Activated naive CD8-positive, alpha-beta T cell treated with anti-CD3 and anti-CD28 coated beads, Interleukin-2, amount 50 U/mL, for 16 hours (primary cell): ENCODE measurements at places on chromosomes 5 and 9.

- DNase-seq: no peak
These were observed 84.4 kb downstream of the RAPGEF6 start for GRCh38 chr5:131550606-131551005.

- no peak for DNase-seq
These were observed 15.3 kb downstream of the LHX3 start for GRCh38 chr9:136189394-136190236.

DNA sequence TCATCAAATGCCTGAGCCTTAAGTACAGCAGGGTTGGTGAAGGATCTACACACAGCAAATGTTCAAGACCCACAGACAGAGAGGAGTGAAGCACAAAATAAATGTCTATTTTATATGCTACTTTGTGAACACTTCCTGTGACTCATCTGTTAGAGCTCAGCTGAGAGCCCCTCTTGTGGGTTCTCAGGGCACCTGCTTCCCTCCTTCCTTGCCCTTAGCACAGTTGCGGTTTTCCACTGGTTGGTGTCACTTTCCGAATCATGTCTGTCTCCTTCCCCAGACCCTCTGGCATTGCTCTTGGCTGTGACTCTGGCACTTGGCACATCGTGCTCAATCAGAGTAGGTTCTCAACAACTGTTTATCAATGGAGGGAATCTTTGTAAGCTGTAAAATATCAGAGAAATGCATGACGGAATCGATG lies 128.5 kb upstream of the STC2 start:
- no peak for DNase-seq

DNA sequence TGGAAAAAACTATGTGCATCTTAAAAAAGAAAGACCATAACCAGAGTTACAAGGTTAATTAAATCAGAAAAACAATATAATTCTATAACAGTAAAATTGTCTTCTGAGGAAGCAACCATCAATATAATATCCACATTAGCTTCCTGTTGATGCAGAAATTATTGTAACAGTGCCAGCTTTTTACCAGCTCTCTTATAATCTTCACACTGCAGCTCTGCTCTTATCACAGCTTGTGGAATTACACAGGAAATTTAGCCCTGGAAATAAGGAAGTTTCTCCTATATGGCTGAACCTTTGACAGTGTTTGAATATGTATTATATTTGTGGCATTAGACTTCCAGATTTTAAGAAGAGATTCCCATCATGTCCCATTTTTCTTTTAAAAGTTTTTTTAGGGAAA lies 49.1 kb upstream of the TEK start:
- DNase-seq: no peak

DNA sequence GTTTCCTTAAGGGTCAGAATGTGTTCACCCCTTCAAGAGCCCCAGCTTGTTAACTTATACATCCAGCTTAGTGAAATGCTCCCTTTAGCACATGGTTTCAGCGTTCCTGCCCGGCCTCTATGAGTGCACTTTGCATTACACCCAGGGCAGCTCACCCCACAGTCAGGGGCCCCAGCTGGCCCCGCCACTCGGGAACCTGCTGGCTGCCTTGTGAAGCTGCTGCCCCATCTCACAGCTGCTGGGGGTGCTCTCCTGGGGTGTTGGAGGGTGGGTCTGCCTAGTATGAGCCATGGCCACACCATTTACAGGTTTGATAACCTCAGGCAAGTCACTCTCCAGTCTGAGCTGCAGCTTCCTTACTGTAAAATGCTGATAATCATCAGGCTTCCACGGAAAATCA lies 32.2 kb downstream of the HRH2 start:
- no peak for DNase-seq

- DNase-seq: no peak
These were observed 87.0 kb downstream of the RXRA start for GRCh38 chr9:134413112-134413715.

- no peak for DNase-seq
These were observed 18.9 kb downstream of the ZNF169 start for GRCh38 chr9:94277885-94278536.

GRCh38 chr9:72919246-72919945 lies 33.5 kb downstream of the ALDH1A1 start:
- no peak for DNase-seq

DNA sequence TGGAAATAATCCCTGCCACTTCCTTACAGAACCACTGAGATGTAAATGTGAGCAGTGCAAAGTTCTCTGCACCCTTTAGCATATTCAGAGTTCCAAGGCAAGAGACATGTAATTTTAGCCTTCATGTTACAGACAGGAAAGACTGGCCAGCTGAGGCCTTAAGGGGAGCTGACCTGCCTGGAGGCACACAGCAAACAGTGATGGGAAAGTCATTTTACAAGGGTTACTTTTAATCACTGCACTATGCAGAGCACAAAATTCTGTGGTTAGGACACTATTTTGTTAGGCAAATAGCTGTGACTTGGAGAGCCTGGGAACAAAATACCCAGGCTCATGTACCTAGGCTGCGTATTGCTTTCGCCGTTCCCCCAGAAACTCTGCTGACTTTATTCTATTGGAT lies 30.2 kb upstream of the TNIP1 start:
- DNase-seq: no peak

- no peak for DNase-seq
These were observed 326.3 kb downstream of the SLCO4C1 start for GRCh38 chr5:101969742-101970141.

- DNase-seq: no peak
These were observed 118.2 kb downstream of the GALNT10 start for GRCh38 chr5:154308443-154309370.

DNA sequence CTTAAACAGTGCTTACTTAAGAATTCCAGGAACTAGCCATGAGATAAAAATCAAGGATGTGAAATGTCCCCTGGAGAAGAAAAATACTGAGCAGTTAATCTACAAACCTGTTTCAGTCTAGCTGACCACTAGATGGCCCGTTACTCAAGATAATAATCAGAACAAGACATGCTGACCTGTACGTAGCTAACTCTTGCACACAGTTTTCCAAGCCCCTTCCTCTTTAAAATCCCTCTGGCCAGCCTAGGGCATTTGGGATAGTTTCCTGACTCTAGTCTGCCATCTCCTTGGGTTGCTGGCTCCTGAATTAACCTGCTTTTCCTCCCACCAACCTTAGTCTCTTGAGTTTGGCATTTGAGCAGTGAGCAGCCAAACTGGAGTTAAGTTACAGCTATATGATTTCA lies 59.2 kb upstream of the TRAF1 start:
- DNase-seq: no peak

DNA sequence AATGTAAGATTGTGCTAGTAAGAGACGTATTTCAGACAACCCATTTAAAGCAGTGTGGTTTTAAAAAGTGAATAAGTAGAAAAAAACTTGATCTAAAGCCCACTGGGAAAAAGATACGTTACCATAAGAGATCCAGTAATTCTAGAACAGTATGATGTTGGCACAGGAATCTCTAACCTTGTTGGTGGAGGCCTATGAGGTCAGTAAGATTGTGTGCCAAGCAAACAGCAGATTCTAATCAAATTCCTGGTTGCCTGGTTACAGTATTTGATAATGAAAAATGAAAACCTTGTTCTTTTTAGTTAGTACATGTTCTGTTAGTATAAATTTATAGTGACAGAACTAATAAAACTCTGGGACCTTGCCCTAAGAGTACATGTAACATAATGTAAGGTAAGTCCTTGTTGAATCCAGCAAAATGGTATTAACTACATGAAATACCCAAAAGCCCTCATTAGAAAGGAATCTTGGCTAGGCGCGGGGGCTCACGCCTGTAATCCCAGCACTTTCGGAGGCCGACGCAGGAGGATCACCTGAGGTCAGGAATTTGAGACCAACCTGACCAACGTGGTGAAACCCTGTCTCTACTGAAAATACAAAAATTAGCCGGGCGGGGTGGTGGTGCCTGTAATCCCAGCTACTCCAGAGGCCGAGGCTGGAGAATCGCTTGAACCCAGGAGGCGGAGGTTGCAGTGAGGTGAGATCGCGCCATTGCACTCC lies 33.2 kb upstream of the DMXL1 start:
- DNase-seq: no peak

GRCh38 chr9:34651876-34652601 lies at the start of gene IL11RA:
Gene IL11RA (plus strand): TSS chr9:34652185. CDS start chr9:34655218, 3,033 bp downstream.
- no peak for DNase-seq

GRCh38 chr5:113336975-113337374 lies 97.8 kb downstream of the TSSK1B start:
- no peak for DNase-seq

- DNase-seq: no peak
These were observed 46.7 kb upstream of the RIOK2 start for GRCh38 chr5:97229688-97230285.

- DNase-seq: no peak
These were observed 19.8 kb upstream of the NUDT12 start for GRCh38 chr5:103582364-103582763.

DNA sequence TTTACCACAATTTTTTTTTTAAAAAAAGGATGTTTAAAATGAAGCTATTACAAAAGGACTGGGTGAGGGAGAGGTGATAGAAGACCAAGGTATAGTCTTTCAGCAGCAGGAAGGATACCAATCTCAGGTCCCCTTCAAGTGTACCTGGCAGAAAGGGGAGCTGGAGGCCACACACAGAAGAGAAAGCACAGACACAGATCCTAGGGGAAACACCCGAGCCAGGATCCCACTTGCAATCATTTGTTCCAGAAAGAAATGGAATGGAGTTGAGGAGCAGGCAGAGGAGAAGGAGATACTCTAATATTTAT lies 5.6 kb downstream of the GNPDA1 start:
- no peak for DNase-seq

DNA sequence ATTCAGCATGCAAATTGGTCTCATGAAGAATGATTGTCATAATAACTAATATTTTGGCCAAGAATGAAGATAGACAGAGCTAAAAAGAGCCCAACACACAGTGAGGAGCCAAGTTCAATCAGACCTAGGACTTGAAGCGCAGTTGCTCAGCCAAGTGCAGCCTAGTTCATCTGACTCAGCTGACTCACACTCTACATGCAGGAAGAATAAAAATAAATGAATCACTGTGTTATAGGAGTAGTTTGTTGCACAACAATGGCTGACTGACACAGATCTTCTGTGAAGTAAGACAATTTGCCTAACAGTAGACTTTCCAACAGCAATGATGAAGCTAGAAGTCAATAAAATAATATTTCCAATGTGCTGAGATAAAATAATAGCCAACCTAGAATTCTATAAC lies 261.5 kb downstream of the CEMIP2 start:
- DNase-seq: no peak

DNA sequence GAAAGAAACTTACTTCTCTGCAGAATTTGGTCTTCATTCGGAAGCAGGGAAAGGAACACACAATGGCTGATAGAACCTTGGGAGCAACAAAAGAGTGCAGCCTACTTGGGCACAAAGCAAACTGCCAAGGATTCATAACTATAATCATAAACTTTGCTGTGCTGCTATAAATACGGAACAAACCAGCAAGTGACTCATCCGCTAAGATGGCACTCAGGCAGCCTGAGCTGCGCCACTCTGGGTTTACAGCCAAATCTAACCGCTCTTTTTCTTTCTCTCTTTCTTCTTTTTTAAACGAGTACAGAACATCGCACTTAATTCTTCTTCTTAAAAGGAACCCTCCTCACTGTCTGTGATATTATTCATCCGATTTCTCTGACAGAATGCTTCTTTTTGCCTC lies 81.1 kb downstream of the PTPN3 start:
- no peak for DNase-seq

DNA sequence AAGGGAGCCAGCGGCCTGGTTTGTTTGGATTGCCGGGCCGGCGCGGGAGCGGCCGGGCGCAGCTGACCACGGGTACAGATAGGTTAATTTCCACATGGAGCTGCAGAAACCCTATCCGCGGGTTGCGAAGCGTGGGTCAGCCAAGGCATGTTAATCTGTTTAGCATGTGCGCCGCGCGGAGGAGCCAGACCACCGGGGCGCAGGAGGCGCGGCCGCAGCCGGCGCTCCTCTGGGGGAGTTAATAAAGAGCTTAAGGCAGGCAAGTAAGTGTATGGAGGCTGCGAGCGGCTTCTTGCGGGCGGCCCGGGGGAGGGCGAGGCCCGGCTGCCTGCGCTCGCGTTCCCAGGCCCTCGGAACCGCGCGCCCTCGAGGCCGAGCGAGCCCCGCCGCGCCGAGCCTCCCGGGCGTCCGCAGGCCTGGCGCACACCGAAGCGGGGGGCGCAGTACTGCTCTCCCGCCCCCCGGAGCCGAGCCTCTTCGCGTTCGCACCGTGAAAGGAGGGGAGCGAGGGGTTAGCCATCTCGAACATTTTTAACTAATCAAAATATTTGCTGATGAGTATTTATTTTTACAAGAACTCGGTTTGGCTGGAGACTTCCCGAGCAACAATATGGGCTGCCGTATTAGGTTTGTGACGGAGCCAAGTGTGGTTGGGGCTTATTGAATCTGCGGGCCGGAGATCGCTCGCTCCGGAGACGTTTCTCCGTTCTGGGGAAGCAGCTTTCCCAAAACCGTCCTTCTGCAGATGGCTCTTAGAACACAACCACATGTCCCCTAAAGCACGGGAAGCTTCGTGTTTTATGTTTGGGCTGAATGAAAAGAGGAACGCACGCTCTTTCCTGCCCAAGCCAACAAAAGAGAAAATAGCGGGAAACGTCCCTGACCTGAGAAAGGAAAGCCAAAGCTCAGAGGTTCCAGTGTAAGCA lies 28.8 kb downstream of the FOXD1 start:
- DNase-seq: no peak

GRCh38 chr5:168469816-168470215 lies 16.5 kb upstream of the RARS1 start:
- no peak for DNase-seq

GRCh38 chr5:132238901-132239500 lies 11.3 kb upstream of the P4HA2 start:
- no peak for DNase-seq

DNA sequence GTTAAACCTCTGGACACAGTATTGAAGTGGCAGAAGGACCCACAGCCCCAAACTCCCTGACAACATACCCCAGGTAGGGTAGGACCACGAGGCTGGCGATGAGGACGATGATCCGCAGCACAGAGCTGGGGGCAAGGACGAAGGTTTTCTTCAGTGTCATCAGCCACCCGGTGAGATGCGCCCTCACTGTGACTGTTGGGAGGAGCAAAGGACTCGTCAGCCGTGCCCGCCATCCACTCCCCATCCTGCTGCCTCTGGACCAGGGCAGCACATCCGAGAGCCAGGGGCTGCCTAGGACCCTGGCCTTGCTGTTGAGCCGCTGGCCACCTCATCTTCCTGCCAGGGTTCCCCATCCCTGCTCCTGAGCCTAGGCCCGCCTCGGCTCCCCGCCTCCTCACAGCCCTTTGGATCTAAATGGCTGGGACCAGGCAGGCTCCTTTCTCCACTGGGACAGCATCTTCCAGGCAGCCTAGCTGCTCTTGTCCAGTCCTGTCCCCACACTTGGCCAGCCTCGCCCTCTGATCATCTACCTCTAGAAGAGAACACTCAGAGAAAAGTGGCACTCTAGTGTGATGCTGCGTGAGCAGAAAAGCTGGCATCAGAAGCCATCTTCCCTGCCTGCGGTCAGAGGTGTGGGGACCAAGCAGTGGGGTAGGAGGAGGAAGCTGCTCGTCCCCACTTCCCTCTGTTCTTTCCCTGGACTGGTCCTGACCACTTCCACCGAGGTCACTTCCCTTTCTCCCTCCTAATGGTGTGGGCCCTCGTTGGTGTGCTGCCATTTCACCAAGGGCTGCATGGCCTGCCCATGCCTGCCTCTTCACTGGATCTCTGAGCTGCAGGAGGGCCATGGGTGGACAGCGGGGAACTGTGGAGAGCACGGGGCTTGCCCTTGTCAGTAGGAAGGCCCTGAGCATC lies 49.2 kb downstream of the OTULIN start:
- no peak for DNase-seq
